Non-pigmented ciliary epithelial cell (primary cell): ENCODE measurements at places on chromosomes 7 and 10.
A peak's percentile ranks its signal among the peaks of the same experiment; 100 is the strongest.

- DNase-seq, result no peak
These were observed 103.2 kb upstream of the WAC start for GRCh38 chr10:28429573-28430216.

- DNase-seq, result no peak
These were observed 533 bp upstream of the DMTF1 start for GRCh38 chr7:87151729-87152111.

DNA sequence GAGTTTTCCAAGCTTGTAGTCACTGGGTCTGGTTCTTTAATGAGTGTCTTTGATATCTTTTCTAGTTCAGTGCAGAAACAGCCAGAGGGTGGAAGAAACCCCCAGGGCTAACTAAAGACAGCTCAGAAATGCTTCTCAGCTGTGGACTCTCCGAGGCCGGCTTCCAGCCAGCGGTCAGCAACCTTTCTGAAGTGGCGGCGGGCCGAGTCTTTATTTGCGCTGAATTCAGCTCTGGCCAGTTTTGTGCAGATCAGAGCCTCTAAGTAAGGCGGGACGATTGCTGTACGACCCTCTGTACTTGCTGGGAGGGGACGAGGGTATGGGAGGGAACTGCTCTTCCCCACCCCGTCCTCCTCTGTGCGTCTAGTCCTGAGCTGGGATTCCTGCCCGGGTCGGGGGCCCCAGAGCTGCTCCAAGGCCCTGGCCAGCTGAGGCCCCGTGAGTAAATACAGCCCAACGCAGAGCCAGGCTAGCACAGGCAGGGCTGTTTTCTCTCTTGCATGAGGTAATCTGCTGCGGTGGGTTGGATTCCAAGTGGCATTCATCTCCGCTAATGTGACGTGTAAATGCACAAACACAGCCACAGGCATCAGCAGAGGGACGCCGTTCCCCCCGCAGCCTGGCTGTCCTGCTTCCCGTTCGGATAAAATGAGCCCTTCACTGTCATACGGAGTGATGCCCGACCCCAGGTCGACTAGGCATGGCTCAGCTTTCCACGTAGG is 159.8 kb downstream of the PIP4K2A start:
- DNase-seq, result peak; percentile 71

DNA sequence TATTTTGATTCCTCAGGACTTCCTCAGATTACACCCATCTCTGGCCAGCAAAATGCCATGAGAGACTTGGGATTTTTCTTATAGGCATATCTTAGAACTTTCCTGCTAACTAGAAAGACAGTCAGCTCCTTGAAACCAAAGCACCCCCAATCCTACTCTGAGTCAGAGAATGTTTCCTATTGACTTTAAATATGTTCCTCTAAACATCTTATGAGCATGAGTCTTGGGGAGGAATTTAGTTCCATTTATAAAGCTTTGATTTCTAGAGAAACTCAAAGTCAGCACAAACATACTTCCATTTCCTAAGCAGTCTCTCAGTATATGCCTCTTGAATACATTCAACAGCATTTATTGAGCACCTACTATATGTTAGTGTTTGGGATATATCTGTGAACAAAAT is 128.5 kb downstream of the INHBA start:
- no peak for DNase-seq

DNA sequence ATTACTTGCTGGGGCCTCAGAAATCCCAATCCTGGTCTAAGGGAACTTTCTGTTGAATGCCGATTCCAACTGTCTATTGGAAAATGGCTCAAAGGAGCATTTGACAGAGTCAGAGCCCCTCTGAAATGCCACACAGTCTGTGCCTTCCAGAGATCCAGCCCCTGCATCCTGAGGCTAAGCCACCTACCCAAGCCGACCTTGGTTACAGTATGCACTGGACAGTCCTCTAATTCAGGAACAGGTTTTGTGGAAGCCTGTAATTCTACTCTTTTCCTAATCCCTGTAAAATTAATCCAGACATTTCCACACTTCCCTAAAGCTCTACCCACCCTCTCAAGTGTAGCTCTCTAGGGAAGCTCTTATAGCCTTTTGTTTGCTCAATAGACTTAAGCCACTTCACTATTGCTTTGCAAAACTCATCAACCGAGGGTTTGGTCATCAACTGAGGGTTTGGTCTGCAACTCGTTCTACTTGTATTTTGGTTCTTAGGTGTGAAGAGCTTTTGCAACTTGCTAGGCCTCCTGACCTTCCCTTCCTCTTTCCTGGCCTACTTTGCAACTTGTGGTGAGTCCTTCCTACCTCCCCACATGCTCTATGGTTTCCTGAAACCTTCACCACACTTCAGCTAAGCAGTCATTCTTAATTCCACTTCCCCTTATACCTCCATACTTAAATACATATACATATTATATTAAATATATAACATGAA is 364.8 kb downstream of the SFMBT2 start:
- DNase-seq, result no peak

DNA sequence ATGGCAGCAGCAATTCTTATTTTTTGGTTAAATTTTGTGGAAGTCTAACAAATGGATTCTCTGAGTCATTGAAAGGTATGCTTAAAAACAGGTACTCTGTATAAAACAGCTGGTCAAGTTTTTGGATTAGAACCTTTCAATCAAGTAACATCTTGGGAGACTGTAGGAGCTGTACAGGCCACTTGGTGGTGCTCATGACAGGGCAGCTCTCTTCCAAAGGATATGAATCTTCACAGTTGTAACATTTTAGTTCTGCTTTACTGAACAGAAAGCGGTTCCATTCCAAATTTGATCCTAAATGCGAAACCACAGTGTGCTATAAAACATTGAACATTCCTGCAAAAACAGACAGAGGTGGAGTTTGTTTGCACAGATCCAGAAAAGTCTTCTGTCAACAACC is 44.5 kb upstream of the AGR3 start:
- DNase-seq, result no peak

DNA sequence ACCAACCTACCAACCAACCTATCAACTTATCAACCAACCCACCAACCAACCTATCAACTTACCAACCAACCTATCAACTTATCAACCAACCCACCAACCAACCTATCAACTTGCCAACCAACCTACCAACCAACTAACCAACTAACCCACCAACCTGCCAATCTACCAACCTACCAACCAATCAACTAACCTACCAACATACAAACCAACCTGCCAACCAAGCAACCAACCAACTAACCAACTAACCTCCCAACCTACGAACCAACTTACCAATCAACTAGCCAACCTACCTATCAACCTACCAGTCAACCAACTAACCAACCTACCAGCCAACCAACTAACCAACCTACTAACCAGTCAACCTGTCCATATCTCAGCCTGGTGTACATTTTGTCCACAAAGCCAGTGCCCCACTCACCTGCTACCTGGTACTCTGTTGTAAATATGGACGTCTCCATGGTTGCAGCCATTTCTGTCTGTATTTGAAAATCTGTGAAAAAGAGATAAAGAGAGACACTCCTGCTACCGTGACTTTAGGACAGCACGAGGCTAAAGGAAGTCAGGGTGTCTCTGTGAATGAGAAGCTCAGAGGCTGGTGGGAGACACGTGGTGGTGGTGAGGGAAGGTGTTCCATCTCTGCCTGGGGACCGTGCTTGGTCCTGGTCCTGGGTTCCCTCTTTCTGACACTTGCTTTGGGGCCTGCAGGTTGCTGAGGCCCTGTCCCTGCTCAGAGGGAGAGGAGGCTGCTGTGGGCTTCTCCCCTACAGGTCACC is 41.9 kb upstream of the IL15RA start:
- no peak for DNase-seq

DNA sequence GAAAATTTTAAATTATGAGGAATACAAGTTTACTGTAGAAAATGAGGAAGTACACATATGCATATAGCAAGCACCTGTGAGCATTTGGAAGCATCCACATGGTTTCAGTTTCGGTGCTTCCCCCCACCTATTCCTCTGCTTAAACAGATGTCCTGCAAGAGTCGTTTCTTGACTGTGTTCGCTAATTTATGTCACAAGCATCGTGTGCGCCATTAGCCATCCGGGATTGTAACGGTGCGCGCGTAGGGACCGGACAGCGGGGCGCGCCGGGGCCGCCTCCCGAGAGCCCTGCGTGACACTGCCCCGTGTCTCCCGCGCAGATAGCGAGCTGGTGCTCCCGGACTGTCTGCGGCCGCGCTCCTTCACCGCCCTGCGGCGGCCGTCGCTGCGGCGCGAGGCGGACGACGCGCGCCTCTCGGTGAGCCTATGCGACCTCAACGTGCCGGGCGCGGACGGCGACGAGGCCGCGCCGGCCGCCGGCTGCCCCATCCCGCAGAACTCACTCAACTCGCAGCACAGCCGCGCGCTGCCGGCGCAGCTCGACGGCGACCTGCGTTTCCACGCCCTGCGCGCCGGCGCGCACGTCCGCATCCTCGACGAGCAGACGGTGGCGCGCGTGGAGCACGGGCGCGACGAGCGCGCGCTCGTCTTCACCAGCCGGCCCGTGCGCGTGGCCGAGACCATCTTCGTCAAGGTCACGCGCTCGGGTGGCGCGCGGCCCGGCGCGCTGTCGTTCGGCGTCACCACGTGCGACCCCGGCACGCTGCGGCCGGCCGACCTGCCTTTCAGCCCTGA is 90.9 kb downstream of the NEURL1 start:
- no peak for DNase-seq
